ENCODE measurements at places on chromosomes 5 and 9. TPM values are rescaled to one million over a fixed set of nuclear protein-coding genes. Genes with fewer than 3 reads are reported as not detected.

The RASEF gene
- total RNA-seq, result 17.4 TPM

The OBP2B gene
- not detected for total RNA-seq

The FAM169A gene
- total RNA-seq, result 0.30 TPM

The OR1Q1 gene
- total RNA-seq, result not detected

The ACTL7A gene
- total RNA-seq, result not detected

The OR1J2 gene
- not detected for total RNA-seq

The CA9 gene
- total RNA-seq, result 2.2 TPM

The HTR4 gene
- total RNA-seq, result 0.76 TPM

The PTGER4 gene
- total RNA-seq, result 14.9 TPM

The TMEM215 gene
- not detected for total RNA-seq

The TYRP1 gene
- total RNA-seq, result not detected

The TLX3 gene
- total RNA-seq, result not detected

DNA sequence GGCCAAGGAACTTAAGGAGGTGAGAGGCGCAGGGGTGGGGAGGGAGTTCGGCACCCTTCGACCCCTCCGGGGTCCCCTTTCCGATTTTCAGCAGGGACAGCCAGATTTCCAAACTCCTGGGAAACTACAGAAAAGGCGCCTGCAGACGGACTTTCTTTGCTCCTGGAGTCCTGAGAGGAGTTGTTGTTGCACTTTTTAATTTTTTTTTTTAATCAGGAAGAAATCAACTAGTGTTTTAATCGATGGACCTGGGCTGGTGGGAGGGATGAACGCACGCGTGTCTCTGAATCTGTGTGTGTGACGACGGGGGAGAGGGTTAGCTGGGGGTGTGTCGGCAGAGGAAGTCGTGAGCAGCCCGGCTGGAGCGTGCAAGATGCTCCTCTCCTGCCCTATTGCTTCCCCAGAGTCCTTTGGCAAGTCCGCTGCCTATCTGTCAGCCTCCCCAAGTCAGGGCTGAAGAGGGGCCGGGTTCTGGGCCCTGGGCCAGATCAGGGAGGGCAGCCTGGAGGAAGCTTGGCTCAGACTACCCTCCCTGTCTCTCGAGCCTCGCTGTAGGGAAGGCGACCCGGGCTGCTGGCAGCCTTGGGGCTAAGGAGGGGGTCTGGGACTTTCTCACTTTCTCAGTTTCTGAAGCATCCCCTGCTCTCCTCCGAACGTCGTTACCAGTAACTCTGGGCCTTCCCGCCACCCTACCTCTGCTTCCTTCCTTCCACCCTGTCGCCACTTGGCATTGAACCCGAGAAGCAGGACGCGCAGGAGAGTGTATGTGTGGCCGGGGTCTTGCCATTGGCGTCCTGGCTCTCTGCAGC, 731 bp downstream of the PRR16 start:
- H3K27ac ChIP-seq, result peak overlapping the region; percentile 39
- DNase-seq, result no peak
- H3K27me3 ChIP-seq, result peaks cover 4% of the 10 kb centered on the region
- peaks cover 10% of the 10 kb centered on the region for H3K4me1 ChIP-seq
- H3K4me3 ChIP-seq, result peak overlapping the region; percentile 43
- H3K36me3 ChIP-seq, result no peaks in the 10 kb centered on the region

GRCh38 chr5:74810915-74811314, 43.9 kb downstream of the NSA2 start:
- DNase-seq, result no peak
- H3K4me3 ChIP-seq, result no peak overlapping the region
- H3K4me1 ChIP-seq, result no peaks in the 10 kb centered on the region
- no peaks in the 10 kb centered on the region for H3K27me3 ChIP-seq
- H3K27ac ChIP-seq, result no peak overlapping the region

- peaks cover 45% of the 10 kb centered on the region for H3K4me1 ChIP-seq
- H3K4me3 ChIP-seq, result peak overlapping the region; percentile 18
- no peaks in the 10 kb centered on the region for H3K27me3 ChIP-seq
- no peaks in the 10 kb centered on the region for H3K36me3 ChIP-seq
- H3K27ac ChIP-seq, result peak overlapping the region; percentile 82
These were observed 108.1 kb downstream of the TMEM174 start for GRCh38 chr5:73280821-73281746.

DNA sequence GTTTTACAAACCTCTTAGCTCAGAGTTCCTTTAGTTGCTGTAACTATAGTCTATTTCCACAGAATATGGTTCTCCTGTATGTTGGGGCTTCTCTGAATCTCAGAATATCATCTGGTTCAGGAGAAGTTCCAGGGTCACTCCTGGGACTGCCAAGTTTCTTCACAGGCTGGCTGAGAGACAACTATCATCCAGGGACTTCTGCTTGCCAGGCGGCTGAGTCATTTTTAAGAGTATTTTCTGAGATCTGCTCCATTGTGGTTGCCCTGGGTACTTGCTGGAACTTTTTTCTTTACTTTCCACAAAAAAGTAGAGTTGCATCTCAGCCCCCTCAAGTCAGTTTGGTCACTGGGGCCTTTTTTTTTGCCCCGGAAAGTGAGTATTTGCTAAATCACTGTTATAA, 566.5 kb downstream of the LRRC70 start:
- H3K27me3 ChIP-seq, result no peaks in the 10 kb centered on the region
- H3K4me1 ChIP-seq, result no peaks in the 10 kb centered on the region
- no peaks in the 10 kb centered on the region for H3K36me3 ChIP-seq
- H3K27ac ChIP-seq, result no peak overlapping the region
- DNase-seq, result no peak
- H3K4me3 ChIP-seq, result no peak overlapping the region

- peak overlapping the region; percentile 75 for H3K27ac ChIP-seq
- DNase-seq, result no peak
- H3K4me1 ChIP-seq, result peaks cover 12% of the 10 kb centered on the region
- no peak overlapping the region for H3K4me3 ChIP-seq
- no peaks in the 10 kb centered on the region for H3K27me3 ChIP-seq
These were observed 69.2 kb downstream of the ANGPTL2 start for GRCh38 chr9:127053057-127053821.

- H3K36me3 ChIP-seq, result no peaks in the 10 kb centered on the region
- no peak for DNase-seq
- H3K4me3 ChIP-seq, result no peak overlapping the region
- H3K4me1 ChIP-seq, result no peaks in the 10 kb centered on the region
- H3K27me3 ChIP-seq, result no peaks in the 10 kb centered on the region
These were observed 328.2 kb downstream of the TUSC1 start for GRCh38 chr9:25350011-25350410.

- no peak overlapping the region for H3K27ac ChIP-seq
- H3K27me3 ChIP-seq, result peaks cover 40% of the 10 kb centered on the region
- peak overlapping the region; percentile 73 for H3K4me3 ChIP-seq
- H3K36me3 ChIP-seq, result no peaks in the 10 kb centered on the region
- no peak for DNase-seq
These were observed 2.0 kb upstream of the EBF1 start for GRCh38 chr5:159101685-159102084.

GRCh38 chr5:154860123-154860522, 1.7 kb downstream of the CNOT8 start:
- no peaks in the 10 kb centered on the region for H3K36me3 ChIP-seq
- H3K27ac ChIP-seq, result peak overlapping the region; percentile 100
- H3K4me1 ChIP-seq, result peaks cover 38% of the 10 kb centered on the region
- DNase-seq, result no peak
- H3K4me3 ChIP-seq, result peak overlapping the region; percentile 93

DNA sequence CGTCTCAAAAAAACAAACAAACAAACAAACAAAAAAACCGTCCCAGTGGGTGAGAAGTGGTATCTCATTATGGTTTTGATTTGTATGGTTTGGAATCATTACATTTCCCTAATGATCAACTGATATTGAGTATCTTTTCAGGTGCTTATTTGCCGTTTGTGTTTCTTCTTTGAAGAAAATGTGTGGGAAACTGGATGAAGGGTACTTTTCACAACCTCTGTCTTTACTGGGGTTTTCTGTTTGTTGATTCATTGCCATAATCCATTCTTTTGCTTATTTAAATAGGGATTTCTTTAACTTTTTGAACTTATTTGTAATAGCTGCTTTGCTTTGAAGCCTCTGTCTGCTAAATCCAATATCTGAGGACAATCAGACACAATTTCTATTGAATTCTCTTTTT, 9.2 kb upstream of the BICD2 start:
- DNase-seq, result no peak
- no peak overlapping the region for H3K4me3 ChIP-seq
- no peaks in the 10 kb centered on the region for H3K27me3 ChIP-seq
- H3K4me1 ChIP-seq, result peaks cover 50% of the 10 kb centered on the region
- H3K36me3 ChIP-seq, result no peaks in the 10 kb centered on the region

GRCh38 chr9:82275258-82275927, 286.8 kb downstream of the SPATA31D1 start:
- H3K27me3 ChIP-seq, result no peaks in the 10 kb centered on the region
- no peak for DNase-seq
- H3K27ac ChIP-seq, result no peak overlapping the region
- no peak overlapping the region for H3K4me3 ChIP-seq
- no peaks in the 10 kb centered on the region for H3K4me1 ChIP-seq
- H3K36me3 ChIP-seq, result no peaks in the 10 kb centered on the region

DNA sequence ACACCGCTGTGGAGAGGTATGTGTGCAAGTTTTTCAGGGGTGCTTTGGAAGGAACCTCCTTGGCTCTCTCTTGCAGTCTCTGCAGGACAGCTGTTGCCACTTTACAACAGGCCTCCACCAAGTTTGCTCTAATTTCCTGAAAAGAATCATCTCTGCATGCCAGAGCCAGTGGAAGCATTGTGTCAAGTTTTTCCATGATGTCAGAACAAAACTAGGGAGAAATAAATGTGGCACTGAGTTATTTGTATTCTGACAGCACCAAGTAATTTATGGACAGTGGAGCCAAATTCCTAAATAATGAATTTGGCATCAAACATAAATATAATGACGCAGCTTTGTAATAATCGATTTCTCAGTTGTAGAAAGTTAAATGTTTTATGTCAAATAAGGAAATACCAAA, 146.9 kb downstream of the KIAA0825 start:
- no peaks in the 10 kb centered on the region for H3K36me3 ChIP-seq
- no peak for DNase-seq
- H3K4me1 ChIP-seq, result no peaks in the 10 kb centered on the region
- no peaks in the 10 kb centered on the region for H3K27me3 ChIP-seq

GRCh38 chr5:149168276-149168906, 27.1 kb downstream of the ABLIM3 start:
- peaks cover 10% of the 10 kb centered on the region for H3K4me1 ChIP-seq
- no peak for DNase-seq
- no peaks in the 10 kb centered on the region for H3K36me3 ChIP-seq

GRCh38 chr5:175895215-175895614, 23.8 kb downstream of the CPLX2 start:
- peaks cover 7% of the 10 kb centered on the region for H3K4me1 ChIP-seq
- H3K4me3 ChIP-seq, result no peak overlapping the region
- DNase-seq, result no peak
- no peaks in the 10 kb centered on the region for H3K27me3 ChIP-seq

- no peak overlapping the region for H3K4me3 ChIP-seq
- no peaks in the 10 kb centered on the region for H3K27me3 ChIP-seq
- H3K27ac ChIP-seq, result peak overlapping the region; percentile 45
These were observed 946 bp upstream of the LTC4S start for GRCh38 chr5:179792612-179793467.

DNA sequence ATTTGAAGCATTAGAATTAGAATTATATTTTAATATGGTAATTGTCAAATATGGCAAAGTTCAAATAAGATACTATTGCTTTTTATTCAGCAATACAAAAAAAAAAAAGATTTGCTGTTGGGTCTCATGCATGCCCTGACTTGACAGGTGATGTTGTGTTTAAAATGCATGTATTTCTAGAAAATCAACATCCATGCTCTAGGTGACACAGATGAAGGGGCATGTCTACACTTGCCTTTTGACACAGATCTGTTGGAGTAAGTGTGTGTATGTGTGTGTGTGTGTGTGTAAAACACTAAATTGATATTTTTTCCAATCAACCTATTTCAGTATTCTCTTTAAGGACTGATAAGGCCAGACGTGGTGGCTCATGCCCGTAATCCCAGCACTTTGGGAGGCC, 38.1 kb upstream of the SMARCA2 start:
- no peak for DNase-seq
- H3K27me3 ChIP-seq, result no peaks in the 10 kb centered on the region
- no peak overlapping the region for H3K4me3 ChIP-seq
- H3K4me1 ChIP-seq, result peaks cover 24% of the 10 kb centered on the region

GRCh38 chr9:77798140-77798539, 150.0 kb upstream of the GNA14 start:
- H3K4me3 ChIP-seq, result no peak overlapping the region
- H3K4me1 ChIP-seq, result peaks cover 15% of the 10 kb centered on the region
- DNase-seq, result no peak
- H3K36me3 ChIP-seq, result no peaks in the 10 kb centered on the region
- H3K27me3 ChIP-seq, result no peaks in the 10 kb centered on the region

- no peaks in the 10 kb centered on the region for H3K27me3 ChIP-seq
- H3K4me3 ChIP-seq, result no peak overlapping the region
- H3K36me3 ChIP-seq, result peaks cover 47% of the 10 kb centered on the region
- DNase-seq, result no peak
These were observed 33.7 kb downstream of the TGFBR1 start for GRCh38 chr9:99138424-99139284.

GRCh38 chr9:94944626-94945025, 218.1 kb downstream of the AOPEP start:
- H3K27me3 ChIP-seq, result no peaks in the 10 kb centered on the region
- H3K36me3 ChIP-seq, result no peaks in the 10 kb centered on the region
- peak overlapping the region; percentile 77 for H3K27ac ChIP-seq
- no peak for DNase-seq
- H3K4me1 ChIP-seq, result peaks cover 50% of the 10 kb centered on the region

Data from esophagus squamous epithelium (tissue), 5 donors.